ENCODE measurements at places on chromosomes 2 and 18.

GRCh38 chr2:241224018-241224850, 35.8 kb downstream of the ANO7 start:
- DNase-seq, result no peak

GRCh38 chr18:50429207-50429948, 54.5 kb downstream of the SKA1 start:
- no peak for DNase-seq

- DNase-seq, result no peak
Measured at GRCh38 chr2:61737841-61738240, 116.0 kb downstream of the FAM161A start.

DNA sequence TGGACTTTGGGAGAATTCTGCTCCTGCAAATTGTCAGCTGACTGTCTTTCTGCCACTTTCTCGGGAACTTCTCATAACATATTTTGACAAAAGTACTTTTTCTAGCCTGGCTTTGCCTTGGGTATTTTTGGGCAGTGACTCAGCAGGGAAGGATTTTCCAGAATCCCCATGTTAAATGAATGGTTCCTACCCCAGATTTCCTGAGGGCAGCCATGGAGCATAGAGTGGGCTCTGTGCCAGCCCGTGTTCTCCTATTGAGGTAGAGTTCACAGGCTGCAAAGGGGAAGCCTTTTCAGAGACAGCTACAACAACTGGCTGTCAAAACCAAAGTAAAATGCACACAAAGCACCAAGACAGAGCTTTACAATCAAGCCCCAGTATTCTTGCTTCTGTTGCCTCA, 59.8 kb downstream of the BMP10 start:
- no peak for DNase-seq

GRCh38 chr2:52054824-52055223, 1022.9 kb upstream of the NRXN1 start:
- no peak for DNase-seq

- no peak for DNase-seq
Measured at GRCh38 chr2:213149949-213150314, 1.5 kb downstream of the IKZF2 start.

- no peak for DNase-seq
Measured at GRCh38 chr18:67451960-67452359, 64.6 kb downstream of the DSEL start.

- no peak for DNase-seq
Measured at GRCh38 chr18:49193252-49193651, 242.5 kb upstream of the SMAD7 start.

- DNase-seq, result no peak
Measured at GRCh38 chr2:30427606-30428347, 19.3 kb upstream of the LCLAT1 start.

GRCh38 chr2:141929331-141930252, 201.2 kb downstream of the LRP1B start:
- DNase-seq, result no peak

GRCh38 chr2:73920577-73921545, 5.8 kb upstream of the DGUOK start:
- no peak for DNase-seq

- peak; percentile 47 for DNase-seq
Measured at GRCh38 chr18:63207143-63207790, 112.3 kb downstream of the BCL2 start.

DNA sequence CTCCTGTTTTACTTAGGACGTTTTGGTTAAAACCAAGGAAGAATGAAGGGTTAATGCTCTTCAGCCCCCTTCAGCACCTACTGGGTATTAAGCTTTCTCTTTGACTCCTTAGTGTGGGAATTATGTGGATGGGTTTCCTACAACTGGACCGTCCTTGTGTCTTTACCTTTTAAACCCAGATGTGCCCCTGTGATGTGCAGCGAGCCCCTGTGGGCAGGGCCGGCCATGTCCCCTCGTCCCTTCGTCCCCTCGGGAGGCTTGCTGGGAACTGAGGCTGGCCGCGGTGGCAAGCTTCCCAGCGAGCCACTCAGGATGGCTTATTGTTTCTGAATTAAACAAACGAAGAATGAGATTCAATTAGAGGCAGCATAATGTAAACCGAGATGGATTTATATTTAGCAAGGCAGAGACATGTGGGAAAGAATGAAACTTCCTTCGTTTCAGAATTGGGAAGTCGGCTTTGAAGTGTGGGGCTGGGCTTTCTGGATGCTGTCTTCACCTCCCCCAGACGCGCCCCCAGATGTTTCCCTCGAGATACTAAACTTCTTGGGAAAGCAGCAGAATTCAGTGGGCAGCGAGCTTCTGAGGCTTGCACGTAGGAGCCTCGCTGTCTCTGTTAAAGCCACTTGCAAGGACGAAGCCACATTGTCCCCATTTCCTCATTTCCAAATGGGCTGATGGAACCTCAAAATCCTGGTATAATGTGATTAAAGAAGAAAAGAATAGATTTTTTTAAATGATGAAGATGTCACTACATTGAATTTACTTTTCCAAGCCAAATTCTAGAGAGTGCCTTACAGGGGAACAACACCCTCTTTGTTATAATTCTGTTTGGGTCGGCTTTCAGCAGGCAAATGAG, 146.0 kb downstream of the VAPA start:
- no peak for DNase-seq

DNA sequence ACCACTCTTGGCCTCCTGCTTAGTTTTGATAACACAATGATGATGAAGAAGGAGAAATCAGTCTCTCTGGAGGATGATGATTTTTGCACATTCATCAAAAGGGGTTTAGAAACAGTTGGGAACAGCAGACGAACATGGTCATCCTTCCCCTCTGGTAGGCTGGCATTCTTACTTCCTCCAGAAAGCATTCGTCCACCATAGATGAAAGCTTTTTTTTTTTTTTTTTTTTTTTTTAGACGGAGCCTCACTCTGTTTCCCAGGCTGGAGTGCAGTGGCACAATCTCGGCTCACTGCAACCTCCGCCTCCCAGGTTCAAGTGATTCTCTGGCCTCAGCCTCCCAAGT, 43.5 kb upstream of the TTC39C start:
- DNase-seq, result no peak

GRCh38 chr2:869357-869871, 81.2 kb upstream of the SNTG2 start:
- no peak for DNase-seq

DNA sequence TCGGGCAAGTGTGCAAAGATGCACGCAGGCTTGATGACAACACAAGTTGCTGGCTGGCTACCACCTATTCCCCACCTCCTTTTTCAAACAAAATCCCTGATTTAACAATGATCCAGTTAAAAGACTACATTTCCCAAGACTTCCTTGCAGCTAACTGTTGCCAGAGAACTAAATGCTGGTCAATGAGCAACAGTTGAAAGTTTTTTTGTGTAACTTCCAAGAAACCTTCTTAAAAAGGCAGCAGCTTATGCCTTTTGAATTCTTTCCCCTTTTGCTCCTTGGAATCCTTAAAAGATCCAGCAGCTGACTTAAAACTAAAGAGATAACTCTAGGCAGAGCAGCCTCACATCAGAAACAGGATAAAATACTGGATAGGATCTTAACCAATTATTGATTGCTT, 38.5 kb downstream of the NPHP1 start:
- DNase-seq, result no peak

GRCh38 chr2:175892046-175892445, 110.0 kb downstream of the LNPK start:
- no peak for DNase-seq

DNA sequence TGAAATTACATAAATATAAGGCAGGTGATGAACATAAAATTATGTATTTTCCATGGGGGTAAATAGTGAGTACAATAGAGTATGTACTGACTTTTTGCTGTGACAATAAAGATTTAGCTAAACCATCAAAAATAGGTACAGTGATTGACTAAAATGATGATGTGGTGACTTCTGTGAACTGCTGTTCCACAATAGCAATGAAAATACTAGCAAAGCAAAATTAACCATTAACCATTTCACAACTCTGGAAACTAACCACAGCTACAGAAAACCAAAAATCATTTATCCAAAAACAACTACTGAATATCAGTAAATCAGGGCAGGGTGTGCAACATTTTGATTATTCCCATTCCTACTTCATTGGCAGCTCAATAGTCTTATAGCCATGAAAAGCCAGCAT, 161.4 kb upstream of the GYPC start:
- DNase-seq, result no peak

GRCh38 chr2:98911376-98912154, 24.5 kb downstream of the CRACDL start:
- DNase-seq, result peak; percentile 19

DNA sequence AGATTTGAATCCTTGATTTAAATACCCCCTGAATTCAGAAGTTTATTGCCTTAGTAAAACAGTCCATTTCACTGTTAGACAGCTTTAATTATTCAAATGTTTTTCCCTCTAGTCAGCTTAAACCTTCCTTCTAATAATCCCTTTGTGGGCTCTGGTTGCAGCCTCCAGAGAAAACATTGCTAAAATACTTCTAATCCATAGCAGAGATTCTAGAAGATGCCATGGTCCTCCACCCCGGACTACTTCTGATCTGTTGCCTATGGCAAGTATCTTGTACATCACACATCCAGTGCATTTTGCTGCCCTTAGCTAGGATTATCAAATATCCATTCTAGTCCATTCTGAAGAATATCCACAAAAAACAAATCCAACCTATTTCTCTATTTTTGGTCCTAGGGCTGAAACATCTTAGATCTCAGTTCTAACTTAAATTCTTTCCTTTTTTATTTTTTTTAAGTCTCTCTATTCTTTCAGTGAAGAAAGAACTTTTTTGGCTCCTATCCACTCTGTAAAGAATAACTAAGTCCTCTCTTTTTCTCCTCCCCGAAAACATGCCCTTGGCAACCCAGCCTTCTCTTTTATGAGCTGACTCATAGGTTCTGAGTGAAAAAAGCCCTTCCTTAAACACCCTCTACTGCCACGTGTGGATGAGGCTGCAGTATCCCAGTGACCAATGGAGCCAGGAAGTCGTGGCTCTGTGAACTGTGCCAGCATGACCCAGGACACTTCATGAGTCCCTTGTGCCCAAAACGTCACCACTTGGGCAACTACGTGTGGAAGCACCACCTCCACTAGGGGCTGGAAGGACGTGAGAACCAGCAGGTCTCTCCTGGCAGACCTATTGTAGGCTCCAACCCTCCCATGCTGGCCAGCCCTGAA, 349.8 kb downstream of the TNS1 start:
- no peak for DNase-seq

- no peak for DNase-seq
Measured at GRCh38 chr18:72727038-72727655, 140.6 kb downstream of the NETO1 start.

- DNase-seq, result no peak
Measured at GRCh38 chr2:134089454-134089853, 164.4 kb upstream of the MGAT5 start.

- no peak for DNase-seq
Measured at GRCh38 chr2:237232166-237232565, 146.5 kb downstream of the COPS8 start.

GRCh38 chr2:33011941-33012340, 65.2 kb downstream of the LTBP1 start:
- DNase-seq, result no peak

DNA sequence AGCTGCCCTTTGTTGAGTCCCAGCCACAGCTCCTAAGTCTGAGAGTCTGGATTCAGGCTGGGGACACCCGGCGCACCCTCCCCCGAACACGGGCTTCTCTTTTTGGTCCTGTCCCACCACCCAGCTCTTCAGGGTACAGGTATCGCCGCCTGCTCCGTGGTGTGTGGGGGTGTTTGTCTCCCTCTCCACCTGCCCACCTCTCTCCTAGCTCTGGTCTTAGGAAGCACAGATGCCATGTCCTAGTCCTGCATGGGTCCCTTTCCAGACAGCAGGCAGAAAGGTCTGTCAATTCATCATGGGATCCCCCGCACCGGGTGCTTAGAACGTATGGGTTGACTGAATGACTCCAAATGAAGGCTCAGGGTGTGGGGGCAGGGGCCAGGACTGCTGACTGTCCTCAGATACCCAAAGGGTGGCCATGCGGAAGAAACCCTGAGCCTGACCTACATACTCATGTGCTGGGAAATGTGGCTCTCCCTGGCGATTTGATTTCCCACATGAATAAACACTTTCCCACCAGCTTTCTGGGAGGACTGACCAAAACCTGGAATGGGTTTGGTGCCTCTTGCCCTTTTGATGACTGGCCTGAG, 156.8 kb downstream of the CELF4 start:
- no peak for DNase-seq

GRCh38 chr18:54076166-54076565, 148.3 kb downstream of the MBD2 start:
- DNase-seq, result no peak

GRCh38 chr18:63648241-63648640, 4.2 kb upstream of the SERPINB4 start:
- no peak for DNase-seq

DNA sequence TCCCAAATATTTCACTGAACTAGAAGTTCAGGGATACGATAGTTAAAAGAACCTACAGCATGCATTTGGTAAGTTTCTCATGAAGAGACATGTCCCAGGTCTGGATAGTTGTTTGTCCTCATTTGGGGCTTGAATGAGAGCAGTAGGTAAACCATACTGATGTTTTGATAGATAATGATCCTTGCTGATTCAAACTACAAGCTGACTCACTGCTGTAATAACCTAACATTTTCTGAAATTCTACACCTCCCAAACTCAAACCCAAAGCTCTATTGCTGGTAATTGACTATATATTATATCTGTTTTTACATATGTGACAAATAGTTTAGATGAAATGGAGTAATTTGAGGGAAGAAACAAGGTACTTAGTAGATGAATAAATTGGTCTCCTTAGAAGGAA, 154.1 kb upstream of the BOD1L2 start:
- no peak for DNase-seq

DNA sequence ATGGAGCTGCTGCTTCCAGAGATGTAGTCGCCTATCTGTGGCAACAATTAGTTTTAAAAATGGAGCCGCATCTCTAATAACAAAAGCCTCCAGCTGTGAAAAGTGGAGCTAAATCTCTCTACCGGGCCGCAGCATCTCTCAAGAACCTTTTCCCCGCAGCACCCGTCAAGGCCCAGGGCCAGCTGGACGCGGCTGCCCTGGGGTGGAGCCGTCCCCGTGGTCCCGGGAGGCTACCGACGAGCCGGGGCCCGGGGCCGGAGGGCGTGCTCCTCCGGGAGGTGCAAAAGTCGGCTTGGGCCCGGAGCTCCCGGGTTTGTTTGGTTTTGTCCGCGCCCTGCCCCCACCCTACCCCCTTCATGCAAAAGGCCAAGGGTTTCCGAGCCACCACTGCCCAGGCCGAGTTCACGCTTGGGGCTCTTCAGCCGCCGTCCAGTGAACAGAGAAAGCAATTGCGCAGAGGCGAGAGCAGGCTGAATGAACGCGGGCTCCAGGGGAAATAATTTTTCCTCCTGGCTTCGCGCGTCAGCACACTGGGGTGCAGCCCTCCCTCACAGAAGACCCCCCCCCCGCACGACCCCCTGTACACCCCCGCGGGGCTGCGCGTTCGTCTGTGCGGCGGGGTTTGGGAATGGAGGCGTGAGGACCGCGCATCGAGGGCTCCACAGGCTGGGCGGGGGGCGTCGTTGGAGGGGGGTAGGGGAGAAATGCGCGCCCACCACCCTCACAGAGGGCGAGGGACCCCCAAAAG, 557 bp upstream of the GREB1L start:
- no peak for DNase-seq

DNA sequence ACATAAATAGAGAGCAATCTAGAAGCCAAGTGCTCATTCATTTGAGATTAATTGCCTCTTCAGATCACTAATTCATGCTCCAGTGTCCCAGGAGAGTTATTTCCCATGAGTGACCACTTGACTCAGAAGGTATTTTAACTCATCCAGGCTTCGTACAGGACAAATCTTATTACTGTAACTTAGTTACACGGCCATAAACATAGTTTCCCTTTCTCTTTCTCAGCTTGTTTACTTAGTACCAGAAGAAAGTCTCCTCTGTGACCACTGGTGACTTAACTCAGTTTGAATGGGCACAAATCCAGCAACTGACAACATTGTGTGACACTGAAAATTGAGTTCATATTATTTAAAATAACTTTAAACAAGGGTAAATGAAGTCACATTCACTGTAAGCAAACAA, 25.3 kb downstream of the MMADHC start:
- DNase-seq, result no peak

All from stimulated activated CD8-positive, alpha-beta memory T cell treated with anti-CD3 and anti-CD28 coated beads, Interleukin-15, amount 100 ng/mL, for 48 hours (primary cell).